NT2/D1 (cell line): ENCODE measurements at places on chromosomes 3 and 15.

- DNase-seq: no peak
Measured at GRCh38 chr3:153749070-153749610, 372.1 kb upstream of the ARHGEF26 start.

- DNase-seq: no peak
Measured at GRCh38 chr15:55194256-55194655, 2.5 kb downstream of the RSL24D1 start.

- DNase-seq: no peak
Measured at GRCh38 chr3:124221422-124221821, 229.5 kb upstream of the ROPN1 start.

DNA sequence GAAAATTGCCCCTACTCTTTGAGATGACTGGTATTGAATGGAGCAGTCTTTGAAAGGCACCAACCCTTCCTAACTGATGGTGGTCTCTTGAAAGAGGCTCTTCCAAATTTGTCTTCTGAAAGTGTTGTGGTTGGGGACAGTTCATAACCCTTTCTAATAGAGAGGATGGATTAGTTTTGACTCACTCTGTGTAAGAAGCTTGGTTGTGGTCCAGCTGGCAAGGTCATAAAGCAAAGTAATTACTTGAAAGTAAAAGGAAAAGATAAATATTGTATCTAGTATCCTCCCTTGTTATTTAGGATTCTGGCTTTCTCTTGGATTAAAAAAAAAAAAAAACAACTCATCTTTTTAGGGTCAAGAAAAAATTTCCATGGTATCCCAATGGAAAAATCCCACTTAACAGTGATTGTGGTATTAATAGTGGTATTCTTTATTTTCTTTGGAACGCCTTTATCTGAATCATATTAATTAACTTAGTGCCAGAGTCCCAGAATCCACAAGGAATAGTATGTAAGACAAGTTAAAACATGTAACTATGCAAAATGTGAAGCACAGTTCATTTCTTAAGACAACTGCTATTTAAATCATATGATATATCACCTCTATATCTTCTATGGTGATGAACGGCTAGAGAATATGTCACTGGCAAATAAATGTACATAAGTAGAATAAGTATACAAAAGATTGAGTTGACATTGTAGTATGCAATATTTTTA, 469.3 kb upstream of the CDIN1 start:
- DNase-seq: no peak

DNA sequence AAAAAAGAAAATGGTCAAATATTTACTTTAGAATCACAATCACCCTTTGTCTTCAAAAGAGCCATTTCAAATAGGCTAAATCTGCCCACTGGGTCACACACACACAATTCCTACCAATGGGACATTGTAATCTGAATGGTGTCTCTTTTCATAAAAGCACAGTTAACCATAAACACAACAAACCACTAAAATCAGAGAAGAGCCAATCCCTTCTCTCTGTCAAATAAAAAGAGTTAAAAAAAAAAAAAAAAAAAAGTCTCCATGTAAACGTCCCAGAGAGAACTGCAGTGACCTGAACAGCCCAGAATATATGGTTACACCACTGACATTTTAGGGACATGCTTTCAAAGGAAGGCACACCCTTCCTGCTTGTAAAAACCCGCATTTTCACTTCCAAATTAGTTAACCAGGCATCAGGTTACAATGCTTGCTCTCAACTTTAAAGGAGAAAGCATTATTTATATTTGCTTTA, 63.7 kb downstream of the PRICKLE2 start:
- DNase-seq: no peak

GRCh38 chr3:64806668-64807605, 119.1 kb upstream of the ADAMTS9 start:
- DNase-seq: no peak

DNA sequence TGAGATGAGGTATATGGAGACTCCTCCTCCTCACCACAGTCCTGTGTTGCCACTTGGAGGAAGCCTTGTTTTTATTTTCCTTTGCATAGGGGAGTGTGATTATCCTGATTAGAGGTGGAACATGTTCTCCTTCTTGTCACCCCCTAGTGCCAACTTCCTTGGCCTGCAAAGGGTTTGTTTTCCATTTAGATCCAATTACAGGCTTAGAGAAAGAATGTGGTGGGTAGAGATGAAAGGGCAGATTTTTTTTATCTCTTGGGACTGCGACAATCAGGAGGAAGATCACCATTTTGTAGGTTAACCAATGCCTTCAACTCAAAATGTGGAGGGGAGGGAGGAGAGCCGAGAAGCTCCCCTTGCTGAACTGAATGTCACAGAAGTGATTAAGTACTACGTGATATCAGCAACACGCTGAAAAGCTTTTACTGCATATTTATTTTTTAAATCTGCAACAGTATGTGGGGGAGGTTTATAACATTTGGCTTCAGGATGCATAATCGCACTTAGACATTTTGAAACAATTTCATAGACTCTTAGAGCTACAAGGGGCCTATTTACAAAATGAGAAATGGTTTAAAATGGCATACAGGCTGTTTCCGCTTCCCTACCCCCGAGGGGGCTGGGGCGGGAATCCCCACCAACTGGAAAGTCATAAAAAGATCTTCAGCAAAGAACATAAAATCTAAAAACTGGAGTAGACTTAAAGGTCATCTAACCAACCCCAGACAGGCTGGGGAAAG, 2.4 kb downstream of the LMCD1 start:
- no peak for DNase-seq

GRCh38 chr15:90145259-90145658, 43.0 kb upstream of the IDH2 start:
- no peak for DNase-seq

GRCh38 chr3:142705198-142705597, 18.6 kb upstream of the TRPC1 start:
- no peak for DNase-seq

DNA sequence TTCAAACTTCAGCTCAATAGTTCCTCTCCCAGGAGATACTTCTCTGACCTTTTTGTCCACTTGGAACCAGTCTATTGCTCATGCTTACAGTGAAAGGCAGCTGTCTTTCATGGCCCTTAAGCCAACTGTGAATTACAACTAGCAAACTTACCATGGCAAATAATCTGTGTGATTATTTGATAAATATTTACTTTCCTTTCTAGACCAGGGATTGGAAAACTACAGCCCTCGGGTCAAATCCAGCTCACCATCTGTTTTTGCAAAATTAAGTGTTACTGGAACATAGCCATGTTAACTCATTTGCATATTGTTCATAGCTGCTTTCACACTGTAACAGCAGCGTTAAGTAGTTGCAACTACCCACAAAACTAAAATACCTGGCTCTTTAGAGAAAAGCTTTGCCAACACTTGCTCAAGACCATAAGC, 289.1 kb upstream of the MCTP2 start:
- no peak for DNase-seq

- DNase-seq: no peak
Measured at GRCh38 chr3:58588030-58588614, 10.9 kb upstream of the FAM107A start.

DNA sequence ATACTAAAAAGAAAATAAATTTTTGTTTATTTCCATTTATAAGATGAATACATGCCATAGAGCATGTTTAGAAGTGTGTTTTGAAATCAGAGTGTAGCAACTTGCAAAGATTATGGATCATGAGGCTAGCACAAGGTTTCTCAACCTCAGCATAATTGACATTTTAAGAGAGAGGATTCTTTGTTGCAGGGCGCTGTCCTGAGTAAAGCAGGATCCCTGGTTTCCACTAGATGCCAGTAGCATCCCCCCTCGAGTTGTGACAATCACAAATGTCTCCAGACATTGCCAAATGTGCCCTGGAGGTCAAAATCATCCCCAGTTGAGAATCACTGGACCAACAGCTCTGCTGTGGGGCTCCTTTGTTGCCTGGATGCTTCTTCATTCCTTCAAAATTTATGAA, 128.5 kb upstream of the RBMS3 start:
- DNase-seq: no peak

DNA sequence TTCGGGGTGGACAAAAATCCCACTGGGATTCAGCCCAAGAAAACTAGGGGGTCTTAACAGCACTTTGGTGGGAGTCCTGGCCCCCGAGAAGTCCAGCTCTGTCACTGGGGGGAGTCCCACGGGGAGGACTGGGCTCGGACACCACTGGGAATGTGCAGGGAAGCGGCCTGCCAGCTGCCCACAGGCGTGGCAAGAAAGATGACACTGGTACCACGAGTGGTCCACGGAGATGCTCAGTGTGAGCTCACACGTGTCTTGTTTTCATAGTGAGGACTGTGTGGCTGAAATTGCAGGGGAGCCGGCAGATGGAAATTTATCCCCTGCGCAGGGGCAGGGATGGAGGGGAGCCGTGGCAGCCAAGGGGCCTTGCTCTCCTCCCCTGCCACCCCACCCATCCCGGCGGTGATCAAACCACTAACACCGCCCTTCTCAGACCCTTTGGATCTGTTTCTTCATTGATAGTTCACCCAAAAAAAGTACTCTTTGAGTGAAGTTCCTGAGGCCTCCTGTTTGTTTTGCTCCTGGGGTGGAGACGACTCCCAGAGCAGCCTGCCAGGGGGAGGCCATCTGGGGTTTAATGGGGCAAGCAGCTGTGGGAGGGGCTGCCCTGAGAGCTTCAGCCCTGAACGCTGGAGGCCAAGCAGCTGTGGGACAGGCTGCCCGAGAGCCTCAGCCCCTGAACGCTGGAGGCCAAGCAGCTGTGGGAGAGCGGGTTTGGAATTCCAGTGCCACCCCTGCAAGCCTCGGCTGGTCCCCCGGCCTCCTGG, 130.9 kb downstream of the LRRK1 start:
- DNase-seq: no peak

- no peak for DNase-seq
Measured at GRCh38 chr3:192655040-192655439, 72.3 kb downstream of the FGF12 start.

GRCh38 chr3:158600787-158601186, 29.8 kb downstream of the MLF1 start:
- no peak for DNase-seq

GRCh38 chr15:91050128-91050455, 27.7 kb upstream of the VPS33B start:
- no peak for DNase-seq

DNA sequence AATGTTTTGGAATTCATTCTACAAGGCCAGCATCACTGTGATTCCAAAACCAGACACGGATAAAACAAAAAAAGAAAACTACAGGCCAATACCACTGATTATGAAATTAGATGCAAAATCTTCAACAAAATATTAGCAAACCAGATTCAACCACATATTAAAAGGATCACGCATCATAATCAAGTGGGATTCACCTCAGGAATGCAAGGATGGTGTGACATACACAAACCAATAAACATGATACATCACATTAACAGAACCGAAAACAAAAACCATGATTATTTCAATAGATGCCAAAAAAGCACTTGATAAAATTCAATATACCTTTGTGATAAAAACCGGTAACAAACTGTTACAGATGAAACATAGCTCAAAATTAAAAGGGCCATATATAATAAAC, 48.9 kb downstream of the DLG1 start:
- no peak for DNase-seq

- DNase-seq: no peak
Measured at GRCh38 chr3:40989141-40990061, 209.9 kb upstream of the CTNNB1 start.

- no peak for DNase-seq
Measured at GRCh38 chr3:17469520-17469919, 272.9 kb downstream of the TBC1D5 start.

DNA sequence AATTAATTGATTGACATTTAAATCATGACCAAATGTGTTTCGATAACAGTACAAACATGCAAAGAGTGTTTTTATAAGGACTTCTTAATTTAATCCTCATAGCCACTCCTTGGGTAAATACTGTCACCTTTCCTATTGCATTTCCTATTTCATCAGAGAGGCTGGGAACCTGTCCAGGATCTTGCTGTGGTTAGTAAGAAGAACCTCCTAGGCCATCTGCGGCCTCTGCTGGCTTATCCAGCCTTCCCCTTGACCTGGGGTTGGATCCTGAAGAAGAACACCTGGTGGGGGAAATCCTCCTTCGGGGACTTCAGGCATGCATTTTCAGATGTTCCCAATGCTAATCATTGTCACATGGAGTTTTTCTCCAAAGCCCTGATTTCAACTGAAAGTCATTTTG, 25.5 kb downstream of the GLDN start:
- no peak for DNase-seq

- no peak for DNase-seq
Measured at GRCh38 chr15:85984241-85984640, 95.4 kb upstream of the AGBL1 start.

DNA sequence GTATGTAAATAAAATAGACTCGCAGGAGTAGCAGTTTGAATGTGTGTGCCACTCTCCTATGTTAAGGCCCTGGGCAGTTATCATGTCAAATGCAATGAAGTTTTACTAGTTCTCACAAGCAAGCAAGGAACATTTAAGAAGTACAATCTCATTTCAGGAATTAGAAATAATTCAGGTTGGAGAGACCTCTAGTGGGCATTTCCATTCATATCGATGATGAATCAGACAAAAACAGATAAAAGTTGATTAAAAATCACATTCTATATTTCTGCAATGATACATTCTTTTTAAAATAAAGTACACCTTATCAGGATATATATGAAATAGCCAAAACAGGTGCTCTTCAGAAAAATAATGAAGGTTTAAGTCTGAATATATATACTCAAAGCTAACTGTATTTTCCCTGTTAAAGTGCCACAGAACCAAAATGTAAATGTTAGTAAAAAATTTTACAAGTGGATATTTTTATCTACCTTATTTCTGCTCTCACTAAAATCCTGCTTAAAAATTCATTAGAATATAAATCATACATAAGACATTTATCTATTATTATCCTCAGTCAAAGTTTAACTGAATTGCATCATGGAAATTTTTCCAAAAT, 492.4 kb upstream of the FRG2C start:
- no peak for DNase-seq

GRCh38 chr3:123347691-123348264, 101.1 kb downstream of the ADCY5 start:
- no peak for DNase-seq

- no peak for DNase-seq
Measured at GRCh38 chr3:136950623-136951022, 7.2 kb upstream of the IL20RB start.

DNA sequence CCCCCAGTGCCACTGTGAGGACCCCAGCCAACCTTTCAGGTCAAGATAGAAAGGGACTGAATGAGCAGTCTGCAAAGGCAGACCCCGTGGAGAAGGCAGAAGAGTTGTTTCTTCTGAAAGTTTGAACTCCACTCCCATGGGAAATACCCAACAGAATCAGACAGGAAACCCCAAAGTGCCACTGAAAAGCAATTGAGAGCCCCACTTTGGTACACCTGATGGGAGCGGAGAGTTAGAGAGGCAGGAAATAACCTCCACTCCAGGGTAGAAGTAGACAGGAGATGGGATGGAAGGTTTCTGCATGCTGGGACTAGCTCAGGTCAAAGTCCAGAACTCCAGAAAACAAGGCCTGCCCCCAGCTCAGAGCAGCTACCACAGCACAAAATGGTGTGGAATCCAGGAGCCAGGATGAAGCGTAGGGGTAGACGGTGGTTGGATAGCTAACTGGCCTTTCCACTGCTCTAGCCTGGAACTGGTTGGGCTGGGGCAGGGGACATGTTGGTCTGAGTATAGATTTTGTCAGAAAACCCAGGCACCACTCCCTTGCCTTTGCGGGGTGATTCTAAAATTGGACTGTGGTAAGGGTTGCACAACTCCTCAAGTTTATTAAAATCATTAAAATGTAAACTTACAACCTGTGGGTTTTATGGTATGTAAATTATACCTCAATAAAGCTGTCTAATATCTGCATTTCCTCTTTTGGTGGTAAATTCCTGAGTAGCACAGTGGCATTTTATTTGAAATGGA, 1.9 kb upstream of the RAB43 start:
- no peak for DNase-seq

- DNase-seq: no peak
Measured at GRCh38 chr15:50890751-50891150, 17.7 kb upstream of the AP4E1 start.
